HFFc6 (cell line): ENCODE measurements at places on chromosomes 1 and 21.

DNA sequence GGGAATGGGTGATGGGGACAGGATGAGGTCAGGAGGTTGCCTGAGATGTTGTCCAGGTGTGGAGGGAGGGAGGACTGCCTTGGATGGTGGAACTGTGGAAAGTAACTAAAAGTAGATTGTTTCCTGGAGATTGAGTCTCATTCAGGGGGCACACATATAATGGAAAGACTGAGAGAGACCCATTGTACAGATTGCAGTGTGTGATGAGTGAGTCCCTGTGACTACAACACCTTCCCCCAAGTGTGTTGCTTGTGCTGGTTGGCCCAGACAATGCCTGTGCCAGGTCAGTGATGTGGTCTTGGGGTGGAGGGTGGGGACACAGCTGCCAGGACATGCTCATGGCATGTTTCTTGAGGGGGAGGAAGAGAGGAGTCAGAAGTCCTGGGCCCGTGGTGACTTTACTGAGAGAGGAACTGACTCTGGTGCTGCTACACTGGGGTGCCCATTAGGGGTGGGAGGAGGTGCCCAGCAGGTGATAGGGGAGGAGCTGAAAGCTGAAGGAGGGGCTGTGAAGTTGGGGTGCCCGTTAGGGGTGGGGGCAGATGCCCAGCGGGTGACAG lies 5.2 kb downstream of the SNAP47 start:
- no peak for DNase-seq

- peak; percentile 52 for DNase-seq
Measured at GRCh38 chr1:56901716-56902115, 47.1 kb downstream of the C8A start.

DNA sequence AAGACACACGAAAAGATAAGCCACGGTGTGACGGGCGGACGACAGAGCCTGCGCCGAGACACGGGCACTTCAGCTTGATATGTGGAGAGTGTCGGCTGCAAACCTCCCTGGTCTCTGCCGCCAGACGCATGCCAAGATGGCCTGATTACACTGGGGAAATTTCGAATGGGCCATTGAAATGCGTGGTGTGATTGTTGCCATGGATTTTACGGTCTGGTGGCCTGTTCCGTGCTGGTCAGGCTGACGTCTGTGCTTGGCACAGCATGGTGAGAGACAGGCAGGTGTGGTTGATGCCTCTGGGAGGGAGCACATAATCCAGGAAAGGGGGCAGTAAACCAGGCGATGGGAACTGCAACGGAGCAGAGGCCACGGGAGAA lies 105.6 kb upstream of the TMPRSS2 start:
- DNase-seq: no peak

DNA sequence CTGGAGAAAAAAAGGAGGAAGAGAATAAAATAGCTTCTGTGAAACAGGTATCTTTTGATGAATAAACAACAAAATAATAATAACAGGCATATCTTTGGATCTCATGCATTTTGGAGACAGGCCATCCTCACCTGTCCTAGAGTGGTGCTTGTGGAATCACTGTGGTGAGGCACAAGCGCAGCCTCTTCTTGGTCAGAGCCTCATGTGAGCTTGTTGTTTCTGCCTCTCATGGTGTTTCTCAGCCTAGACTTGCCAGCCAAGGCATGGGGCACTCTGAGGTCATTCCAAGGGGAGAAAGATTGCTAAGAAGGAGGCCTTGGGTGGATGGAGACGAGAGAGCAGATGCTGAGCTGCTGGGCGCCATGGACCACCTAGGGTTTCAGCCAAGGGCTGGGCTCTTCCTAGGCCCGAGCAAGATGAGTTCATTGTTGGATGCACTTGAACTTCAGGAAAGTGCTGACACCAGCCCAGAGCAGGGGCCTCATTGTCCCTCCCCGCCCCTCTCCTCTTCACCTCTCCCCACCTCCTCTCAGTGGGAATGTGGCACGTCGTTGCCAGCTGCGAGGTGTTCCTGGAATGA lies 49.5 kb downstream of the ATP5PO start:
- DNase-seq: no peak

DNA sequence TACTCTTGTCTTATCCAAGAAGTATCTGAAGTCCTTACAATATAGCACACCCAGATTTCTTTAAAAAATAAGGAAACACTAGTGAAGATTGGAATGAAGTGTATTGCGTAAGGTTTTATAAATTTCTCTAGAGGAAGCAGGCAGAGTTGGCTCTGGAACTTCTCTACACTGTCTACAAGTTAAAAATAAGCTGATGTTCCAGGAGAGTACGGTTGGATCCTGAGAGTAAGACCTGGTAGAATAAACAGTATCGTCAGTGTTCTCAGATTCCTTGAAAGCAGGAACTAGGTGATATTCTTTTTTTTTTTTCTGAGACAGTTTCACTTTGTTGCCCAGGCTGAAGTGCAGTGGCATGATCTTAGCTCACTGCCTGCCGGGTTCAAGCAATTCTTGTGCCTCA lies 107.9 kb downstream of the USP25 start:
- DNase-seq: peak; percentile 23

GRCh38 chr1:53725238-53725689 lies 13.7 kb downstream of the GLIS1 start:
- DNase-seq: no peak

DNA sequence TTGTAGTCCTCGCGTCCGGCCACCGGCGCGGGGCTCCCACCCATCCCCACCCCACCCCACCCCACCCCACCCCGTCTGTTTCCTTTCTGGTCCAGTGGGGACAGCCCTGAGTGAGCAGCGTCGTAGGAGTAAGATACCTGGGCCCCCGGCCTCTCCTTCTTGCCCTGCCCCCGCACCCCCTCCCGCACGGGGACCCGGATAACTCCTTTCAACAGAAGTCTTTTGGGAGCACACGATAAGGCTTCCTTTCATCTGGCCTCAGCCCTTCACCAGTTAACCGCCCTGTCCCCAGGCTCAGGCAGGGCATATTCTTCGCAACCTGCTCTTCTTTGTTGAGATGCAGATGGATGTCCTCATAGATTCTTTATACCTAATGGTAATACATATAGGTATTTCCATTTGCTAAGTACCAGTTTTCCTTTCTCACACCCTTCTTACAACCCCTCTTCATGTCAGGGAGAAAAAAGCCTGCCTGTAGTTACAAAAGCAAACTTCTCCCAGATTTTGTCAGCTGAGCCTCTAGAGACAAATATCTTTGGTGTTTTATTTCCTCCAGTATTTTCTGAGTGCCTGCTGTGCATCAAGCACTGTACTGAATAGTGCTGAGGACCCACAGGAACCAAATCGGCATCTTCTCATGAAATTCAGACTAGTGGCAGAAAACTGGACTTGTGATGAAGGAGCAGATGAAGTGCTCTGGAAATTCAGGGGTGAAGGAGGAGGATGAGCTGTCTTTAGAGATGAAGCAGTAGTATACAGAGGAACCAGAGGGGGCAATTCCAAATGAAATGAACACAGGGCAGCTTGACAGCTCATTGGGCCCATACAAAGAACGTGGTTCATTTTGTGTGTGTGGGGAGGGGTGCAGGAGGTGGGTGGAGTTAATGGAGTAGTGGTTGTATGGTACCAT lies 33.6 kb downstream of the SLC2A1 start:
- no peak for DNase-seq

DNA sequence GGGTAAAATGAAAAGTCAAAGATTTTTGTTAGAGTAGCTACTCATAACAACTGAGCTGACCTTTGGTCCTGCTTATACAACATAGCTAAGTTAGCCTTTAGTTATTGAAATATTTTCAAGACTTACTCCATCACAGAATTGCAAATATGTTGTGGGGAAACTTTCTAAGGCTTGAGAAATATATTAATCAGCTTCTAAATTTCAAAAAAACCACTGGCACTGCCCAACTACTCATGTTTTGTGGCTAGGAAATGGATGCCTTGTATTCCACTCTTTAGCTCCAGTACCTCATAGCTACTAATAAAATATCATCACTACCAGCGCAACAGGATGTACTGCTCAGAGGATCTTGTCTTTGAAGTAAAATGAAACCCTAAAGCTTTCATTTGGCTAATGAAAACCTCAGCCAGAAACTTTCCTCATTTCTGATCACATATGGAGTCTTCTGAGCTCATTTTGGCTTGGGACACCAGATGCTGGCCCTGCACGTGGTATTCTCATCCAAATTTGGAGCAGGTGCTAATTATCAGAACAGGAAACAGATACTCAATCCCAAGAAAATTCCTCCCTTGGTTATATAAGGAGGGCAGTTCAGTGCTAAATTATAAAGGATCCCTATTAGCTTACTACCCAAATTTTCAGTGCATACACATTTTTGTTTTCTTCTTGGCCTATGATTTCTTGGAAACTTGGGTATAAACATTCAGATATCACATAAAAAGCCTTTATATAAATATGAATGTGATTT lies 690.7 kb downstream of the ADGRL2 start:
- no peak for DNase-seq

DNA sequence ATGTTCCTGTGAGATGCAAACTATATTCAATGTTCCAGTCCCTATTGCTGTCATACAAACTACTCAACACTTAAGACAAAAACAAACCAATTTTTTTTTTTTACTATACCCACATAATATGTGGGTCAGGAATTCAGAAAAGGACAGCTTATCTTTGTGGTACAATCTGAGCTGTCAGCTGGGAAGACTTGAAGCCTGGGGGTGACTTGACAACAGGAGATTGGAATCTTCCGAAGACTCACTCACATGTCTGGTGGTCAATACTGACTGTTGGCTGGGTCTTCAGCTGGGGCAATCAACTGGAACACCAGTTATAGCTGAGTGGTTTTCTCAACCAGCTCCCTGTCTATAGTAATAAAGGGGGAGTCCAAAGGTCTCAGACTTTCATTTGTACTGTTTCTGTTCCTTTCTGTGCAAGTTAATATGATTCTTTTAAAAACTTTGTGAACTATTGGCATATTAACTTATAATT lies 81.7 kb upstream of the ATP1B1 start:
- no peak for DNase-seq

DNA sequence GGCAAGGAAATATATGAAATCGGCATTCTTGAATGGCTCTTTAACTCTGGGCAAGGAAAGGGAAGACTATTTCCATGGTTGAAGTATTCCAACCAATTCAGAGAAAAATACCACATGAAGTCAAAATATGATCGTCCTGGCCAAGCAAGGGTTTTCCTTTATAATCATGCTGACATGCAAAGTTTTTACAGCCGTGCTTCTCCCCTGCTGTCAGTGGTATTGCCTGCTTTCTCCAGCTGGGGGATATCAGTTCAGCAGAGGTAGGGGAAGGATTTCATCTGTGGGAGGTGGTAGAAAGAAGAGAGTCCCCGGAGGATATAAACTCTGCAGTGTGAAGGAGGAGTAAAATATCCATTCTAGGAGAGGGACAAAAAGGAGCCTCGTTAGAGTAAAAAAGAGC lies 322.8 kb downstream of the PAPPA2 start:
- DNase-seq: no peak

- peak; percentile 22 for DNase-seq
Measured at GRCh38 chr1:33130297-33130696, 49.3 kb downstream of the AZIN2 start.

DNA sequence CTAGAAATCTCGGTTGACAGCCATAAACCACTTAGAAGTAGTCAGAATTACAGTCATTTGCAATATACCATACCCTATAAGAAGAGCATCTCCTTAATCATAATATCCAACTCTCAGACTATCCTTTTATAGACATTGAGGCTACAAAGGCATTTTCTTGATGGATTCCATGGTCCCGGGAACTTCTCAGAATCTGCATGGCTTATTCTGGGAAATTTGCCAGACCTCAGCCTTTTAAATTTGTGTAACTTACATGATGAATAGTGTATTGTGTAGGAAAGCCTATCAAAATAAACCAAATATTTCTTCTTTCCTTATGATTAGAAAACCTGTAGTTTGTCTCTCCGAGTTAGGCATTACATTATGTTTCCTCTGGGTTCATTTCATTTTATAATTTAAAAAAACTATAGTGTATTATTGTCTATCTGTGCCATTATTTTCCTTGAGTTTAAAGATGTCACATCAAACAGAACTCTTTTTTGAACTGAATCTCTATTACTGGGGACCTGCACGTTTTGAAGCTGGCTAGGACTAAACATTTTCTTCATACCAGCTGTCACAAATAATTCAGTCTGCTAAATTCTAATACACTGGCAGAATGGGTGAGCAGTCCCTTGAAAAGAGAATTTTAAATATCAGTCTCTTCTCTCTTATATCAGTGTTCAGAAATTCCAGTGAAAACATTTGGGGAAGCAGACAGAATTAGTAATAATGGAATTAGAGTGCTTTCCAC lies 102.9 kb downstream of the GABPA start:
- DNase-seq: peak; percentile 52

DNA sequence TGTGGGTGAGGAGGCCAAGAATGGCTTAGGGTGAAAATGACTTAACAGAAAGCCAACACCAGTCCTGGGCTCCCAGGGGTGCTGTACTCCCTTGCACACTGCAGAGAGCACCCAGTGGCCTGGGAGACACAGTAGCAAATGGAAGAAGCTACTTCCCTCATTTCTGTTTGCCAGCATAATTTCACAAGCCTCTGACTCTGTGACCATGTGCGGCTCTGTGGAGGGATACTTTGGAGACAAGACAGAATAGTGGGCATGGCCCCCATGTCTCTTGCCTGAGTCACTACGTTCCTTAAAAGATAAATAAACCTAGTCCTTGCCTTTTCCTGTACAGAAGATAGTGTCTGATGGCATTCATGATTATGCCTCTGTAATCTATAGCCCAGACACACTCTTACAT lies 38.1 kb downstream of the TRIM62 start:
- DNase-seq: peak; percentile 76

DNA sequence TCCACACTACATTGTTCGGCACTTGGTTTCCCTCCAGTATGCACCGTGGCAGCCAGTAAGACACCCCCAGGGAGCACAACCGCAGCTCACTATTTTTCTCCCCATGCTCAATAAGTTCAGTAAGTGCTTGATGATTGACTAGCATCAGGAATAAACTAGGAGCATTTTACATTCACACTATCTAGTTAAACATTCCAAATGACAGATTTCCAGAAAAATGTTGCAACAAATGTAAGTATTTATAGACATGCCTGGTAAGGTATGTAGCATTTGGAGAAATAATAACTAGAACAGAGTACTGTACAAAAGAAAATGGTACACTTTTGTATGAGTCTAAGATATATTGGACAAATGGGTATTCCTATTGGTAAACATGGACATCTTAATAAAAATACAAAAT lies 92.9 kb downstream of the SLC45A1 start:
- DNase-seq: peak; percentile 9

- no peak for DNase-seq
Measured at GRCh38 chr1:101003012-101003650, 22.5 kb downstream of the DPH5 start.

GRCh38 chr1:54875000-54875399 lies 12.0 kb downstream of the DHCR24 start:
- DNase-seq: no peak

GRCh38 chr1:152758636-152759035 lies 811 bp downstream of the KPRP start:
- no peak for DNase-seq

GRCh38 chr21:37181059-37181458 lies 86.1 kb downstream of the VPS26C start:
- DNase-seq: no peak

GRCh38 chr1:27941671-27942540 lies 7.1 kb downstream of the SMPDL3B start:
- DNase-seq: no peak

GRCh38 chr1:90836345-90836679 lies 119.2 kb upstream of the BARHL2 start:
- no peak for DNase-seq
